ENCODE measurements at places on chromosomes 11 and 22.

- no peak for DNase-seq
- no peak overlapping the region for H3K27ac ChIP-seq
- H3K36me3 ChIP-seq = no peaks in the 10 kb centered on the region
- H3K27me3 ChIP-seq = peaks cover 31% of the 10 kb centered on the region
- peaks cover 3% of the 10 kb centered on the region for H3K4me1 ChIP-seq
Observed at GRCh38 chr22:44570476-44571445, 72.7 kb upstream of the RTL6 start.

- DNase-seq = no peak
- no peak overlapping the region for H3K4me3 ChIP-seq
- H3K36me3 ChIP-seq = peaks cover 6% of the 10 kb centered on the region
- H3K27me3 ChIP-seq = peaks cover 15% of the 10 kb centered on the region
- no peak overlapping the region for H3K27ac ChIP-seq
Observed at GRCh38 chr11:44016546-44017442, 31.0 kb upstream of the ACCSL start.

DNA sequence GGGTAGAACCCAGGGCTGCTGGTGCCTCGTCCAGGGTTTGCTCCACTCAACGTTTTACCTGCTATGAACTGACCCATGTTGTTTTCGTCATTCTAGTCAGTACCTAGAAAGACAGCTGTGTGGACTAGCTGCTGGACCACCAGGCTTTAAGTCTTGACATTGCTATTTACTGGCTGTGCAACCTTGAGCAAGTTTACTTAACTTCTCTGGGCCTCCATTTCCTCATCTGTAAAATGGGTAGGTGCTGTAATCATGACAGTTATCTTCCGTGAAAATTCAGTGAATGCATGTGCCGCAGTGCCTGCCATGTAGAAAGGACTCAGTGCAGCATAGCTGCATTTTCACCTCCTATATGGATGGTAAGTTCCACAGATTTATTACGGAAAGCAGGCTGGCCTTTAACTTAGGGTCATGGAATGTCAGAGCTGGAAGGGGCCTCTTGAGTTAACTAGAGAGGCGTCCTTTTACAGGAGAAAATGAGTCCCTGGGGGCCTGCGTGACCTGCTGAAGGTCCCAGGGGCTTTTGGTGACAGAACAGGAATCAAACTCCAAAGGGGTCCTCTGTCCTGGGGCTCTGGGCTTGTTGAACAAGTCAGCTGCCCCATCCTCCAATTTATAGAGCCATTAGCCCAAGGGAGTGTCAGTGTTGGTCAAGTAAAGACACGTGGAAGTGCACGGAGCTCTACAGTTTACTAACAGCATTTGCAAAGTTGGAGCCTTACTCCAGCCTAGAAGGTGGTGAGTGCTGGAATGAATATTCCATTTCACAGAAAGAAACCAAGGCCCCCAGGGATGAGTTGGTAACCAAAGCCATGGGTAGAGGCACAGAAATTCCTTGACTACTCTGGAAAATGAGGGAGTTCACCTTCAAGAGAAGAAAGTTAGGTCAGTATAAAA is 12.0 kb upstream of the MALAT1 start:
- DNase-seq = no peak
- no peaks in the 10 kb centered on the region for H3K27me3 ChIP-seq
- peaks cover 3% of the 10 kb centered on the region for H3K4me1 ChIP-seq

GRCh38 chr22:46963672-46964545 is 201.5 kb downstream of the TBC1D22A start:
- DNase-seq = no peak
- H3K4me3 ChIP-seq = no peak overlapping the region
- no peaks in the 10 kb centered on the region for H3K27me3 ChIP-seq
- H3K4me1 ChIP-seq = peaks cover 41% of the 10 kb centered on the region
- peaks cover 12% of the 10 kb centered on the region for H3K36me3 ChIP-seq

- peak overlapping the region; percentile 83 for H3K4me3 ChIP-seq
- DNase-seq = no peak
- H3K4me1 ChIP-seq = peaks cover 23% of the 10 kb centered on the region
- peak overlapping the region; percentile 75 for H3K27ac ChIP-seq
- no peaks in the 10 kb centered on the region for H3K36me3 ChIP-seq
- no peaks in the 10 kb centered on the region for H3K27me3 ChIP-seq
Observed at GRCh38 chr11:47399860-47400767, 8.3 kb upstream of the SLC39A13 start.

DNA sequence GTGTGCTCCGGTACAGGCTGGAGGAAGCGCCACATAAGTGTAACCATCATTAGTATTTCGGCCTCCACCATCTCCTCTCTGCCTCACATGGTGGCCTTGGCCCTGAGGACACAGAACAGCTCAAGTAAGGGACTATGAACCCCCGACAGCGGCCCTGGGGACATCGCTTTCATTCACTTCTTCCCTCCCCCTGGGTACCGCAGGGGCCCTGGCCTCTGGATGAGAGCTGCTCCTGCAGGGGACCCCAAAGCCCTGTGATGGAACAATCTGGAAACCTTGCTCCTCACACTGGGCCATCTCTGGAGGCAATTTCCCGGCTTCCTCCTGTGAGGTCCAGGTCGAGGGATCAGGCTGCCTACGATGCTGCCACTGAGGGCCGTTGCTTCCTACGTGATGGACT is 565.5 kb downstream of the BRD1 start:
- no peak overlapping the region for H3K27ac ChIP-seq
- no peaks in the 10 kb centered on the region for H3K4me1 ChIP-seq
- DNase-seq = no peak
- H3K4me3 ChIP-seq = no peak overlapping the region

- no peaks in the 10 kb centered on the region for H3K4me1 ChIP-seq
- no peak overlapping the region for H3K4me3 ChIP-seq
- H3K27ac ChIP-seq = no peak overlapping the region
- DNase-seq = no peak
Observed at GRCh38 chr11:24298146-24298545, 198.7 kb upstream of the LUZP2 start.

- H3K36me3 ChIP-seq = no peaks in the 10 kb centered on the region
- no peaks in the 10 kb centered on the region for H3K27me3 ChIP-seq
- no peak overlapping the region for H3K27ac ChIP-seq
- peak overlapping the region; percentile 16 for H3K4me3 ChIP-seq
Observed at GRCh38 chr11:86608251-86608799, 64.1 kb downstream of the ME3 start.

GRCh38 chr11:92827132-92827531 is 142.3 kb upstream of the MTNR1B start:
- no peaks in the 10 kb centered on the region for H3K4me1 ChIP-seq
- no peaks in the 10 kb centered on the region for H3K36me3 ChIP-seq
- no peak for DNase-seq
- no peak overlapping the region for H3K27ac ChIP-seq

DNA sequence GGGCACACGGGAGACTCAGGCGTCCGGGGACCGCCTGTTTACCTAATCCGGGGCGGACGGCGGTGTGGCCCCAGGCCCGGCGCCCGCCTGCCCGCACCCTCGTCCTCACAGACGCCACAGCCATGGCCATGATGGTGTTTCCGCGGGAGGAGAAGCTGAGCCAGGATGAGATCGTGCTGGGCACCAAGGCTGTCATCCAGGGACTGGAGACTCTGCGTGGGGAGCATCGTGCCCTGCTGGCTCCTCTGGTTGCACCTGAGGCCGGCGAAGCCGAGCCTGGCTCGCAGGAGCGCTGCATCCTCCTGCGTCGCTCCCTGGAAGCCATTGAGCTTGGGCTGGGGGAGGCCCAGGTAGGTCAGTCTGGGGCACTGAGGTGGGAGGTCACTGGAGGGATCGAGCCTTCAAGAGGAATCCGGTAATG is 10.0 kb upstream of the RAB1B start:
- H3K27me3 ChIP-seq = no peaks in the 10 kb centered on the region
- H3K4me1 ChIP-seq = peaks cover 24% of the 10 kb centered on the region
- DNase-seq = no peak
- peak overlapping the region; percentile 83 for H3K4me3 ChIP-seq
- peaks cover 67% of the 10 kb centered on the region for H3K36me3 ChIP-seq
- peak overlapping the region; percentile 97 for H3K27ac ChIP-seq

GRCh38 chr22:22771696-22772377 is 115.8 kb upstream of the IGLL5 start:
- H3K4me3 ChIP-seq = no peak overlapping the region
- no peak for DNase-seq
- H3K27ac ChIP-seq = peak overlapping the region; percentile 81
- H3K4me1 ChIP-seq = peaks cover 75% of the 10 kb centered on the region

DNA sequence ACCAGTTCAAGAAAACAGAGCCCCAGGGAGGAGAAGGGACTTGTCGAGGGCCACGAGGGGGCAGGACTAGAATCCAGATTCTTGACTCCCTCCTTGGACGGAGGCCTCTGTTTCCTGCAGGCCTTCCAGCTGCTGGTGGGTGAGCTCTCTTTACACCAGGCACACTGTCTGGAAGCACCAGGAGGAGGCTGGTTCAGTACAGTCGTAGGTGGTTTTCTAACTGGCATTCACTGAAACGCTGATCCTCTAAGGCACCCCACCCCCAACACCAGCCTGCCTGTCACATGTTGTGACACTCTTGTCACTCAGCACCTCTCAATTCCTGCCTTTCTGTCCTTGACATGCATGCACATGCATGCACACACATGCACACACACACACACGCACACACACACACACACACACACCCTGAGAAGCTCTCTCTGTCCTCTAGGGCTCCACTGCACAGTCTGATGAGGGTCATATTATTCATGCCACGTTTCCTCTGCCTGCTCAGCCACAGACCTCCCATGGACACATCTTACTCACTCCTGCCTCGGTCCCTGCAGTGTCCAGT is 751 bp downstream of the MS4A10 start:
- no peaks in the 10 kb centered on the region for H3K27me3 ChIP-seq
- H3K27ac ChIP-seq = no peak overlapping the region

DNA sequence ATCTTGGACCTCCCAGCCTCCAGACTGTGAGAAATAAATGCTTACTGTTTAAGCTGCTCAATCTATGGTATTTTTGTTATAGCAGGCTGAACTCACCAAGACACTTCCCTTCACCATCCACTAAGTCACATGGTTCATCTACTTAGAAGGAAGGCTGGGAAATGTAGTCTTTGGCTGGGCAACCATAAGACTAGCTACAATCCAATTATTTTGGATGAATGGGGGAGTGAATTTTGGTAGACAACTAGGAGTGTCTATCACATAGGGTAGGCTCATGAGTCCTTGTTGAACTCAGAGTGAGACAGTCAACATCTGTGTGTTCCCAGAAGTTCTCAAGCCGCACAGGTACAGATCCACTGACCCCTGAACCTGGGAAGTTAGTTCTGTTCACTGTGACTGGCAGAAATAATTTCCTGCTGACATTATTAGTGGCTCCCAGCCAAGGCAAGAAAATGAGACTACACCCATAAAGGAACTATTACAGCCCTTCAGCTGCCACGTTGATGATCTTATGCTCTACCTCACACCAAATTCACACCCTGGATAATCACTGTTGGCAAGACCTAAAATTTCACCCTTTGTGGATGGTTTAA is 3.1 kb upstream of the SLC35C1 start:
- H3K4me3 ChIP-seq = no peak overlapping the region
- DNase-seq = no peak
- H3K4me1 ChIP-seq = peaks cover 14% of the 10 kb centered on the region
- no peaks in the 10 kb centered on the region for H3K27me3 ChIP-seq
- H3K36me3 ChIP-seq = peaks cover 9% of the 10 kb centered on the region

DNA sequence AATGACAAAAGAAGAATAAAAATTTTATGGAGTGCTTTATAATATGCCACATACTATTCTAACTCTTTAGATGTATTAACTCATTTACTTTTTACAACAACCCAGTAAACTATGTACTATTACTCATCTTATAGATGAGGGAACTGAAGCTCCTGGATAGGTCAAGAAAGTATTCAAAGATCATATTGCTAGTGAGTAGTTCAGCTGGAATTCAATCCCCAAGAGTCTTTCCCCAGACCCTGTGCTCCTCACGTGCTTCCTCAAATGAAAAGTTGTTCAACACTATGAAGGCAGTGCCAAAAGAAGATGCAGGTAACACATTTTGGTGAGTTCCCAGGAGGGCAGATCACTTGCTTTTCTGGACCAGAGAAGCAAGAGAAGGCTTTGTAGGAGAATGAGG is 46.8 kb downstream of the BTG4 start:
- H3K27ac ChIP-seq = no peak overlapping the region
- DNase-seq = no peak
- no peaks in the 10 kb centered on the region for H3K4me1 ChIP-seq
- no peak overlapping the region for H3K4me3 ChIP-seq
- H3K27me3 ChIP-seq = peaks cover 62% of the 10 kb centered on the region

DNA sequence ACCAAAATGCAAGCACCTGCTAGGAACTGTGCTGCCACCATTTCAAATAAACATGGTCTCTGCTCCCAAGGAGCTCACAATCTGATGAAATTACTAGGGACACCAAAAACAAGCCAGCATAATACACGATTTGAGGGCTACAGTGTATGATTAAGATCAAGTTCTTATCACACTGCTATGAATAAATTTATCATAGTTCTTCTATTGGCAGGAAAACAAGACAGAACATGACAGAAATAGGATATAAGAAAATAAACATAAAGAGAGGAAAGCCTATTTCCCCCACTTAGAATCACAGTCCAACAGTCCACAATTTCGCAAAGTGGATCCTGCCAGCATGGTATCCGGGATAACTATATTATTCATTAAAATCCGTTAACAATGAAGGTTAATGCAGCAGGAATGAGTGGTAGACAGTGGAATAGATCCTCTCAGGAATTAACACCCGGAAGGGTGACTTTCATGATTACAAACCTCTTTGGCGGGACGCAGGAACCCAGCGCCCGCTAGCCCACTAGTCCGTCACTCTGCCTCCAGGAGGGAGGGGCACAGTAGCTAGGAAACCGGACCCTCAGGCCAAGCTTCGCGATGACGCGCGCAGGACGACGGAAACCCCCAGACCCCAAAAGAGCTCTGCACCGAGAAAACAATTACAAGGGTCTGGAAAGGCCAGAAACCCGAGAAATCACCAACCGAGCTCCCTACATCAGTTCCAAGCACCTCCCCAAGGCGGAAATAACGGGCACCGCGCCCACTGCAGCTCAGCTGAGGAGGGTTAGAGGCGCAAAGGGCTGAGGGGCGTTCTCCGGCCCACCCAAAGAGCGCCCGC is 607 bp downstream of the CCDC82 start:
- H3K4me1 ChIP-seq = peaks cover 26% of the 10 kb centered on the region
- peaks cover 15% of the 10 kb centered on the region for H3K36me3 ChIP-seq
- peak overlapping the region; percentile 92 for H3K4me3 ChIP-seq
- H3K27me3 ChIP-seq = no peaks in the 10 kb centered on the region
- no peak for DNase-seq
- peak overlapping the region; percentile 94 for H3K27ac ChIP-seq

DNA sequence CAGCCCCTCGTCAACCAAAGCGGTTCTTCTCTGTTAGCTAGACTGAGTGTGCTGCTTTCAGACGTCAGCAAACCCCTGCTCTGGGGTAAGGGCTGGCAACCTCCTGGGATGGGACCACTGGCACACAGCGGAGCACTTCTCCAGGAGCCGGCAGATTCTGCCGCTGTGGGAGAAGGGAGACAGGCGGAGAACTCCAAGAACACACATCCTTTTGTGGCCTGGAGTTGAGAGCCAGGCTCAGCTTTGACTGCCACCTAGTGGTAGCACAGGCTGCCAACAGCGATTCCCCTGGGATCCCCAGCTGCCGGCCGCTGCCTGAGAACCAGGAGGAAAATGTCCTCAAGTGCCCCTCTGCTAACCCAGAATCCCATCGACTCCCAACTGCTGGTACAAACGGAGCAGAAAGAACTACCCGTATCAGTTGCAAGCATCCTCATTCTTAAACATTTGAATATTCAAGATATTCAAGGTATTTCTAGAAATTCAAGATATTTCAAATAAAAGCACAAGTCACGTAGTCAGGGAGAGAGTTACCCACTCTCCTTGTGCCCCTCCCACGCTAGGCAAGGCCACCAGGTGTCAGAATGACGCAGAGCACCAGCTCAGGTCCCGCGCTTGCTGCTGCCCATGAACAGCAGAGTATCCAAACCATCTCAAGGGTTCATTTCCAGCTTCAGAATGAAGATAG is 4.9 kb downstream of the LTO1 start:
- peak overlapping the region; percentile 77 for H3K27ac ChIP-seq
- H3K4me3 ChIP-seq = no peak overlapping the region
- H3K27me3 ChIP-seq = no peaks in the 10 kb centered on the region

Measured in effector memory CD8-positive, alpha-beta T cell (primary cell).